ENCODE measurements at places on chromosomes 12 and 14.
A peak's percentile ranks its signal among the peaks of the same experiment; 100 is the strongest.

DNA sequence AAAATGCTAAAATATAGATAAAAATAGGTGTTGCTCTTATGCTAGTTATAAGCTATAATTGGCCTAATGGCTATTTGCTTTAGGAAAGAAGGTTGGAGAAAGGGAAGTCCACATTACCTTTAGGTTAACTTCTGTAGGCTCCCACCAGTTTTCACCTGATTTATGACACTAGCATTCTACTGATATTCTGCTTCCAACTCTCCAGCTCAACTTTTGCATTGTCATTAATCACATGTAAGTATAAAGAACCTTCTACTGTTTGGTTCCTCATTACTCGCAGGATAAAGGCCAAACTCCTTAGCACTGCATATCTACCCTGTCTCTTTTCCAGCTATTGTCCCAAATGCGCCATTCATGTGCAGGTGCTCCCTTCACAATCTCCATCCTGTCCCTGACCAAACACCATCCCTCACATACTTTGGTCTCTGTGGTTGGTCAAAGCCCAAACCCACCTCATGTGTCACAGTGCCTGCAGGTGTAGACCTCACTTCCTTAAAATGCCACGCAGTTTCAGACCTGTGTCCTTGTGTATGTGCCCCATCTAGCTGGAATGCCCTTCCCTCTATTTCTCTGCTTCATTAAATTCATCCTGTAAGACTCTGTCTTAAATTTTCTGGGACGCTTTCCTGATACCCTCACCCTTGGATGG, 3.3 kb downstream of the DDHD1 start:
- DNase-seq, result no peak

- DNase-seq, result no peak
Measured at GRCh38 chr14:96863327-96863985, 66.3 kb downstream of the VRK1 start.

DNA sequence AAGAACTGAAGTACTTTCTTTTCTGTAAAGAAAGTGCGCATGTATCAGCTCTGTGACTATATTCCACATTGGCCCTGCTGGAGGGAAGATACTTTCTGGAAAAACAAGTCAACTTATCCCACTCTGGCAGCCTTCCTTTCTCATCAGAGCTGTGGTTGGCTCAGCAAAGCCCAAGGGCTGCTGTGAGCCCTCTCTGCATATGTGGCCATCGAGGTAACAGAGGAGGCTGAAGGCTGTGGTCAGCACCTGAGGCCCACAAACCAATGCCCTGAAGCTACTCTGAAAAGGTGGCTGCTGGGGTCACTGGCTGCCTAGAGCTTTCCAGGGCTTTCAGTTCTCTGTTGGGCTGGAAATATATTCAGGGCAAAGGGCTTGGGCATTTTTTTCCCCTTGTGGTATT, 70.8 kb upstream of the IGF1 start:
- DNase-seq, result no peak

DNA sequence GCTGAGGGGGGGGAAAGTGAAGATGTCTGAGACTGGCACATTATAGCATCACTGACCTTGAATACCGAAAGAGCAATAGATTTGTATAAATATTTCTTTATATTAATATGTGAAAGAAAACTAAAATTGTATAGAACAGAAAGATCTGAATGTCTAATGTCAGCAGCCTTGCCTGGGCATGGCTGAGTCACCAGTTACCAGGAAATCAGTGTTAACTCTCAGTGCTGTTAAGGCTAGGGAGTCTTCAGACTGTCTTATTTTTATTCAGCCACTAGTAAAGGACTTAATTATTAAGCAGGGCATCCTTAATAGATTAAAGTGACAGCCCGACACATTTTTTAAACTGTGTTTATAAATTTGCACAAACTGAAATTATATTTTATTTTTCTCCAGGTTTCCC, 122.9 kb upstream of the AEBP2 start:
- no peak for DNase-seq

- DNase-seq, result no peak
Measured at GRCh38 chr14:42014301-42014700, 407.6 kb downstream of the LRFN5 start.

GRCh38 chr14:56814519-56814959, 4.3 kb upstream of the OTX2 start:
- DNase-seq, result peak; percentile 50

GRCh38 chr12:46609273-46609623, 216.5 kb downstream of the SLC38A4 start:
- no peak for DNase-seq

GRCh38 chr14:55847766-55848165, 267.8 kb downstream of the KTN1 start:
- peak; percentile 63 for DNase-seq

GRCh38 chr12:112381406-112381882, 787 bp downstream of the HECTD4 start:
- no peak for DNase-seq

DNA sequence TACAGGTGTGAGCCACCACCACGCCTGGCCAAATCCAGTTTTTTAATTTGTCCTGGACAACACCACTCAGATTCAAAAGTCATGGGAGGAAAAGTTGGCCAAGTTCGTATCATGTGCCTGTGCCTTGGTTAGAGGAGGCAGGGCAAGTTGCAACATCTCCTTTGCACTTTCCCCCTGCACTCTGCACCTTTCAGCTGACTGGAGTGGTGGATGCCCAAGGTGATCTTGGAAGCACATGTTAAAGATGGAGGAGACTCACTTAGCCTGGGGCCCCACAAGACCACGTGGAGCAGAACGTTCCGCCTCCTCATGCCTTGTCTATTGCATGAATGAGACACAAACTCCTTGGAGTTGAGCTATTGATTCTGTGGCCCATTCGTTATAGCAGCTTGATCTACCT, 82.1 kb upstream of the FZD10 start:
- no peak for DNase-seq

GRCh38 chr12:15984097-15984800, 73.1 kb downstream of the DERA start:
- DNase-seq, result no peak

- no peak for DNase-seq
Measured at GRCh38 chr14:38238332-38238731, 17.6 kb downstream of the CLEC14A start.

DNA sequence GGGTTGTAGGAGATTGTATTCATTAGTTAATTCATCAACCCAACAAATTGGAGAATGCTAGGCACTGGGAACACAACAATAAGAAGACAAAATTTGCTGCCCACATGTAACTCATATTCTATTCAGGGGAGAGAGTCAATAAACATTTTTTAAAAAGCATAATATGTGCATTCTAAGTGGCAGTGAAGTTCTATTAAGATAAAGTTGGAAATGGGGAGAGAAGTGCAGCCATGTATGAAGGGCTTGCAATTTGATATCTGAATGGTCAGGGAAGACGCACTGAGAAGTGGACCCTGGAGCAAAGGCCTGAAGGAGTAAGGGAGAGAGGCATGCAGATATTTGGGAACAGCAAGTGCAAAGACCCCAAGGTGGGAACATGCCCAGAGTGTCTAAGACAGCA, 40.2 kb upstream of the CHST11 start:
- DNase-seq, result no peak

DNA sequence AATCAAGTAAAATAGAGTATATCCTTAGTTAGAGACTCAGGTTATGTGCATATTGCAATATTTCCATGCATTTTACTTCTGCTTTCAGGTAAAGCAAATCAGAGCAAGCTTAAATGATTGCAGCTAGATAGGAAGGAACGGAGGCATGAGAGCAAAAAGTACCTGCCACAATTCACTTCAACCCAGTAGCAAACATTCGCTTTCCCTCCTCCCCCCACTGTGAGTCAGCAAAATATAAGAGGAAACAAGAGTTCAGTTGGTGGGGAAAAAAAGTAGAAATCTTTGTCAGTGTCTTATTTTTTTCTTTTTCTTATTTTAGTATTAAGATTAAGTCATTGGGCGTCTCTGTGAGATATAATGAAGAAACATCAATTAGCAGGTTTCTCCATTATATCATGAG, 475.4 kb downstream of the NPAS3 start:
- no peak for DNase-seq

GRCh38 chr14:36751106-36751505, 89.4 kb downstream of the PAX9 start:
- DNase-seq, result no peak

DNA sequence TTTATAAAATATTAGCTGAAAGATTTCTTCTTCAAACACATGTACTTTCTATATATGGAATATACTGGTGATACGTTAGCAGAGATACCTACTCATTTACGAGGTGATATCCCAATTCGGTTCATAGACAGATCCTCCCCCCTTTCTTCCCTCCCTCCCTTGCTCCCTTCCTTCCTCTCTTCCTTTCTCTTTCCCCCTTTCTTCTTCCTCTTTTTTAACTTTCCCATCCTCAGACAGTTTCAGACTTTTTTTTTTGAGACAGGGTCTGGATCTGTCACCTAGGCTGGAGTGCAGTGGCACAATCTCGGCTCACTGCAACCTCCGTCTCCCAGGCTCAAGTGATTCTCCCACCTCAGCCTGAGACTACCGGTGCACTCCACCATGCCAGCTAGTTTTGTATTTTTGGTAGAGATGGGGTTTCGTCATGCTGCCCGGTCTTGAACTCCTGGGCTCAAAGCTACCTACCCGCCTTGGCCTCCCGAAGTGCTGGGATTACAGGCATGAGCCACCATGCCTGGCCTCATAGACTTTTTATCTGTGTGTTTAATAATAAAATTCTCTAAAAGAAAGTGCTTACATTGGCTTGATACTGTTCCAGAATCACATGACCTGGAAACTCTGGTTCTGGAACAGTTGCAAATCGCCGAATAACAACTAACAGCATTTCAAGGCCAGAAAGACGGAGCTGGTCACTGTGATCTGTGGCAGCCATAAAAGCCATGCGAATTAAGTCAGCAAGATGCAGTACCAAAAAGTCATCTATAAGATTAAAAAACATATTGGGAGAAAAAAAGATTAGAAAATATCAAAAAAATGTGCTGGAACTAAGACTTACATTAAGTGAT, 99.2 kb downstream of the HEATR5A start:
- DNase-seq, result no peak

- peak; percentile 83 for DNase-seq
Measured at GRCh38 chr14:73833034-73833433, 18.6 kb upstream of the PTGR2 start.

DNA sequence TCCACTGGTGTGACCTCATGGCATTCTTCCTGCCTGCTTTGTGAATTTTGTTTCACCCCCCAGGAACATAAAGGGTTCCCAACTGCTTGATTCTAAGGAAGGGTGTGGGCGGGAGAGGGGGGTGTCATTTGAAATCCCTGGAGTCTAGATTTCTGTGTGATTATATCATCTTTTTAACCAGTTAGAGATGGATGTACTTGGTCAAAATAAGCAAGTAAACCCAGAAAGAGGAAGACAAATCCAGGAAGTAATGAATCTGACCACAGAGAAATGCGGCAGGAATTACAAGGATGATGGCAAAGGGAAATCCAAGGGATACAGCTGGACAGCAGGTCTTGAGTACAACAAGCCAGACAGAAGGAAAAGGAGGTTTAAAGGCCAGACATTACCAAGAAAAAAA, 38.9 kb downstream of the DMAC2L start:
- no peak for DNase-seq

DNA sequence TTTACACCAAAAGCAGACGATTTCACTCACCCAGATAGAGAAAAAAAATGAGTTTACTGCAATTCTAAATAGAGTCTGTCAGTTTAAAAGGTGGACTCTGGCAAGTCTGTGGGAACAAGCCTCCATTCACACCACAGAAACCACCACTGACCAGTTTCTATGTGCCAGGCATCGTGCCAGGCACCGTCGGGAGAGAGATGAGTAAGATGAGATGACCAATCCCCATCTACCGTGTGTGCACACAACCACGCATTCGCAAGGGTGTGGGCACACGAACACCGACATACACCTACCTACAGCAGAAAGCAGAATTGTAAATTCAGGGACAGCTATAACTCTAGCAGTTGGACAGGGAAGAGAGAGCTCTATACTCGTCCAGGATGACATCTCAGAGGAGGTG, 58.3 kb downstream of the PRIMA1 start:
- DNase-seq, result no peak

- no peak for DNase-seq
Measured at GRCh38 chr12:42237853-42238239, 202 bp downstream of the YAF2 start.

- no peak for DNase-seq
Measured at GRCh38 chr14:89720741-89721729, 233.5 kb downstream of the EFCAB11 start.

DNA sequence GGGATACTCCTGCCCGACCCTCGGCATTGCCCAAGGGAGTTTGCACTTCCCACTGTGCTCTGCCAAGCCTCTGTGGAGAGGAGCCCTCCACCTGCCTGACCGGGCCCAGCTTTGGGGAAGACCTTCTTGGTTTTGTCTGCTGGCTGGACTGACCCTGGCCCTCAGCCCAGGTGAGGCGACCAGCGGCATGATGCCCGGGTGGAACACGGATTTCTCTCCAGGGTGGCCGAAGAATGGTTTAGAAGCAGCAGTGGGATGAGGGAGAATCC, 15.6 kb downstream of the ZBTB42 start:
- DNase-seq, result no peak

DNA sequence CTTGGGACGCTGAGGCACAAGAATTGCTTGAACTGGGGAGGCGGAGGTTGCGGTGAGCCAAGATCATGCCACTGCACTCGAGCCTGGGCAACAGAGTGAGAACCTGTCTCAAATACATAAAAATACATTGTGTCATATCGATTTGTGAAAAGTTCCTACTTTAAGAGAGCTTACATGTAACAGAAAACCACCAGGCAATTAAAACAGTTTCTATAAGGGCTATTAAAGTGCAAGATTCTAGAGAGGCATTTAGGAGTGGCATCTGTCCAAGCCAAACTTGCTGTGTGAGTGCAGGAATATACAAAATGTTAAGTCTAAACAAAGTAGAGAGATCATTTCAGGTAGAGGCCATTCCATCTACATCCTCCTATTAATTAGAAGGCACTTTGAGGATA, 1.7 kb upstream of the NEK9 start:
- no peak for DNase-seq

- DNase-seq, result no peak
Measured at GRCh38 chr14:63011623-63012022, 33.6 kb downstream of the KCNH5 start.

- peak; percentile 81 for DNase-seq
Measured at GRCh38 chr12:114993165-114993564, 309.2 kb upstream of the TBX3 start.

DNA sequence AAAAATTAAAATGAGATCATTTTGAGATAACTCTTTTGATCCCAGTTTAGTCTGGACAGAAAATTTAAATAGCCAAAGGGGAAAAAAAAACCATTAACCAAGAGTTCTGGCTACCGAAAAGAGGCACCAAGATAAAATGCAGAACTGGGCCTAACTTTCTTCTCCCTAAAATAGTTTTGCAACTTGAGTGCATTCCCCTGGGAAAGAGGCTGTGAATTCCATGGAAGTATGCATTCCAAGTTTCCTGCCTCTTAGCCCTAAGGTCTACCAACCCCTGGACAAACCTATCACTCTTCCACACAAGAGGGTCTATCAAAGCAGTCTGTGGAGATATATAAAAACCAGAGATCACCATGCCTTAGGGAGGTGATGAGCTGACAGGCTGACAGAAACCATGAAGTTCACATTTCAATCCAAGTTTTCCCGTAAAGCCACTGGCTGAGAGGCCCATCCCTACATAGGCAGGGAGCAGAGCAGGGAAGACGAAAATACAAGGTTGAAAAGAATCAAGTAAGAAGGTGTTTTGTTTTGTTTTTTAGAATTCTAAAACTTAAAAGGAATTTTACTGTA, 33.8 kb downstream of the DCP1B start:
- DNase-seq, result no peak

All from muscle of back (tissue), 13 donors.